Astrocyte of the cerebellum (primary cell): ENCODE measurements at places on chromosomes 11 and 22.

DNA sequence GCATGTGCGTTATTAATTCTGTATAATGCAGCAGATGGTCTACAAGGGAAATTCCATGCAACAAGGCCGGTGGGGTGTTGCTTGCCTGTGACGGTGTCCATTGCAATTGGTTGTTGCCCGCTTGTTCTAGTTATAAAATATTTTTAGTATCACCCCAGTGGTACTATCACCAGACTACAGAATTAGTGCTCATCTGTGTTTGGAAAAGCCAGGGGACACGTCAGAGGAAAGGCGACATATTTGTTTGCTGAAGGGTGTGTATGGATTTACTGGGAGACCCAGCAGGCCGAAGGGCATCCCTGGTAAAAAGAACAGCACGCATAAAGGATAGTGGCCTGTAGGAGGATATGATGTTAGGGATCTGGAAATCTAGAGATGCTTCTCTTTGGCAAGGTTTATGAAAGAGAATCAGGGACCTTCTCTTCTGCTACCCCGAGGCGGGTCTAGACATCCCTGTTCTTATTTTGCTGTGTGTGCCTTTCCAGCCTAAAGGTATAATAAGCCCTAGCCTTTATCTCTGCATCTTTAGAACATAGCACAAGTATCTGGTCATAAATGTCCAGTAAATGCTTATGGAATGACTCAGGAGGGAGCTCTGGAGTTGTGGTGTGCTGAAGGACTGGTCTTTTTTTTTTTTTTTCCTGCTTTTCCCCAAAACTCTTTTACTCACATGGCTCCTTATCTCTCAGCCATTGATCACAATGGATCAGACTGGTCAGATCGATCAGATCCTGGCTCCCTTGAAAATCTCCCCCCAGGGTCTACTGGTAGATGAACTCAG lies 90.9 kb downstream of the LDLRAD3 start:
- DNase-seq, result peak; percentile 48

DNA sequence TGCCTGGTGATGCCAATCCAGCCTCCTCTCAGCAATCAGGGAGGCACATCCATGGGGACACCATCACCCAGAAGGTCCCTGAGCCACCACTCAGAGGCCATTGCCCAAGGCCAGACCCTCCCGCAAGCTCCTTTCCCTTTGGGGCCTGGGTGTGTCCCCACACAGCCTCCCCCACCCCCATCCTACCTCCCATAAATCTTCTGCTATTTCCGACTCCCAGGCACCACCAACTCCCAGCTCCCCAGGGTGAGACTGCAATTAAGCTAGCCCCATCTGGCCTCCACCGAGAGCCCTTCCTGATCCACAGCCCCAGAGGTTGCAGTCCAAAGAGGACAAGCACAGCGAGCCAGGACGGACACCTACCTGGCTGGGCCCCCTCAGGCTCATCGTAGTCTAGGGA lies 6.3 kb downstream of the ARHGAP1 start:
- DNase-seq, result no peak

DNA sequence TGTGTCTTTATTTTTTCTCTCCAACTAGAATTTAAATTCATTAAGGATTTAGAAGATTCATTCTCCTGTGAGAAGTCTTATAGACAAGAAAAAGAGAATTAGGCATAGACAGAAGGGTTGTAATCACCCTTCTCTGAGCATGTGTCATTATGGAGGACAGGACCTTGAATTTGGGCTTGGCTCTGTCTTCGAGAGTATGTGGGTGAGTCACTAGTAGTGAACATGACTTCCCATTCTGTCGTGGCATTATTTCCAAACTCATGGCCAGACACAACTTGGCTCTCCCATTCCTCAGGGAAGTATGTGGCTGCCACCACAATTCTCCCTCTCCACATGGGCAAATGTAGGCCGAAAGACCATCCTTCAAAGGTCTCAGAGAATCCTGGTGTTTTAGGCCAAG lies 14.3 kb upstream of the ANKK1 start:
- DNase-seq, result no peak

GRCh38 chr11:111913997-111914396 lies 1.5 kb downstream of the HSPB2 start:
- no peak for DNase-seq

DNA sequence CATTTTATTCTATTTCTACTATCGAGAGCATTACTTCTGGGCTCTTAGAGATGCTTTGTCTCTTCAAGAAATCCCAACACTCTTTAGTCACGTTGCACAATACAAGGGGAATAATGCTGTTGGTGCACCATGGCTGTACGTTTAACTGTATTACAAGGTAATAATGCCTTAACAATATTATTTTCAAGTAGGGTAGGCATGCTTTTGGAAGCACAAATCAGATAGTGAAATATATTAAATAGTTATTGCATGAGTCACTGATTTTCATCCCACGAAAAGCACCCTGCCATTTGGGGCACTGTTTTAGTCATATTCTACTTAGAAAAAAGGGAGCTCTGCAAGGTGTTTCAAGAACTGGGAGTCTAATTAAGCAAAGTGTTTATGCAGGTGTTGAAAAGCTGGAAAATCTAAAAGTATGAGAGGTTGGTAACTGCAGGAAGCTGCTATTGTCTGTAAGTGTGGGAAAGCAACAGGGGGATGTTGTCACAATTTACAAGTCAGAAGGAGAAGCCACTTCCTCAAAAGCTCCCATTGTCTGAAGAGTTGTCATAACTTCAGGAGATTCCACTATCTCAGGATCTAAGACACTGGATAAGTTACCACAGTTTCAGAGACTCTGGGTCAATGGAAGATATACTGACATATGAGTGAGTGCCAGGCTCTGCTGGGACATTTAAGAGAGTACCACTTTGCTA lies 218.2 kb downstream of the JRKL start:
- no peak for DNase-seq

DNA sequence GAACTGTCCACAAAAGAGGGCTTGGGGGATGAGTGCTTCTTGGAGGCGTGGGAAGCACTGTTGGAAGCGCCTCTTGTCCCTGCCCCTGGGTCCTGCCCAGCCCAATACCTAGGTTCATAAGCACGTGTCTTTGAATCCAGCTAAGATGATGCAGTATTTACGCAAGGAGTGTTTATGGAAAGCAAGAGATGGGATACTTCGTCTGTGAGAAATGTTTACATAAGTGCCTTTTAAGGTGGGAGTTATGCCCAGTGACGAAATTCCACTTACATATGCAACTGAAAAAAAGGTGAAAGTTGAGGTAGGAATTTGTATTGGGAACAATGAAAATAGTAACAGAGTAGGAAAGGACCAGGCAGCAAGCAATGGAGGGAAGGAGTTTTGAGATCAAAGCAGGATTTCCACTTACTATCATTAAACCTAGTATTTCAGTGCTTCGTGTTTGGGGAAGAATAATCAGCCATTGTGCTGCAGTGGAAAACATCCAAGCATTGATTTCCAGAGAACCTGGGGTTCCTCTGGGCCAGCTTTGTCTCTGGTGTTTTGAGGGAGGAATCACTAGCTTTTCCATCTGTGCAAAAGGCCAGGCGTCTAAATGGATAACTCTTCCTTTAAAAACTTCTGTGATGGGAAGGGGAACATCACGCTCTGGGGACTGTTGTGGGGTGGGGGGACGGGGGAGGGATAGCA lies 115.3 kb upstream of the TTC12 start:
- no peak for DNase-seq

- DNase-seq, result no peak
These were observed 268.2 kb downstream of the FAM181B start for GRCh38 chr11:82465481-82465880.

- DNase-seq, result no peak
These were observed 187.4 kb downstream of the MN1 start for GRCh38 chr22:27614006-27614649.

GRCh38 chr11:46099963-46100316 lies 21.3 kb downstream of the PHF21A start:
- no peak for DNase-seq

DNA sequence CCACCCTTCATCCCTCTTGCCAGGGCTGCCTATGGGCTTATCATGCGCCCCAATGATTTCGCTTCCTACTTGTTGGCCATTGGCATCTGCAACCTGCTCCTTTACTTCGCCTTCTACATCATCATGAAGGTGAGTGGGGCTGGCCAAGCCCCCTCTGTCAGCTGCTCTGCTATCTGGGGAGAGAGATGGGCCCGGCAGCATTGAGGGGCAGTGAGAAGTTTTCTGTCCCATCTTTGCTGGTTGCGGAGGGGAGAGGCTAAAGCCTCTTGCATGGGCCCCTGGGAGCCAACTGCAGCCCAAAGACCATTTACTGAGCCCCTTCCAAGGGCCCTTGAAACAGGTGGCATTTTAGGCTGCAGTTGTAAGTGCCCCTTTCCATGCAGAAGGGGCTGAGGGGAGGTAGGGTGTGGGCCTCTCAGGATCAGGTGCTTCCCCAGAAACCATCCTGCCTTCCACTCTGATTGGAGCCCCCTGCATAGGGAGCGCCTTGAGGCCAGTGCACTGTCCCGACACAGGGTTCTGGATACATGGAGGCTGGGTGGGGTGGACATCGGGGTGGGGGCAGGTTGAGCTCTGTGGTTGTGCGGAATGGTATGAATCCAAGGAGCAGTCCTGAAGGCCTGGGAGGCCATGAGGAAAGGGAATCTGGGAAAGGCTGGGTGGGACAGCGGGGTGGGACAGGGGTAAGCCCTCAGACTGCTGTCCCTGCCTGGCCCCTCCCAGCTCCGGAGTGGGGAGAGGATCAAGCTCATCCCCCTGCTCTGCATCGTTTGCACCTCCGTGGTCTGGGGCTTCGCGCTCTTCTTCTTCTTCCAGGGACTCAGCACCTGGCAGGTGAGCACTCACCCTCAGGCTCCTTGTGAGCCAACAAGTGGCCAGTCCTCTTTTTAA lies 5.8 kb upstream of the TAGLN start:
- no peak for DNase-seq

- DNase-seq, result no peak
These were observed 35.1 kb upstream of the CUL5 start for GRCh38 chr11:107973641-107974040.

- DNase-seq, result peak; percentile 31
These were observed 69.5 kb downstream of the ARHGAP42 start for GRCh38 chr11:100756559-100756958.

- no peak for DNase-seq
These were observed 3.5 kb downstream of the BAIAP2L2 start for GRCh38 chr22:38106814-38107578.

GRCh38 chr11:113091481-113091780 lies 130.2 kb downstream of the NCAM1 start:
- no peak for DNase-seq

- no peak for DNase-seq
These were observed 467.6 kb downstream of the NTM start for GRCh38 chr11:131838016-131838415.

DNA sequence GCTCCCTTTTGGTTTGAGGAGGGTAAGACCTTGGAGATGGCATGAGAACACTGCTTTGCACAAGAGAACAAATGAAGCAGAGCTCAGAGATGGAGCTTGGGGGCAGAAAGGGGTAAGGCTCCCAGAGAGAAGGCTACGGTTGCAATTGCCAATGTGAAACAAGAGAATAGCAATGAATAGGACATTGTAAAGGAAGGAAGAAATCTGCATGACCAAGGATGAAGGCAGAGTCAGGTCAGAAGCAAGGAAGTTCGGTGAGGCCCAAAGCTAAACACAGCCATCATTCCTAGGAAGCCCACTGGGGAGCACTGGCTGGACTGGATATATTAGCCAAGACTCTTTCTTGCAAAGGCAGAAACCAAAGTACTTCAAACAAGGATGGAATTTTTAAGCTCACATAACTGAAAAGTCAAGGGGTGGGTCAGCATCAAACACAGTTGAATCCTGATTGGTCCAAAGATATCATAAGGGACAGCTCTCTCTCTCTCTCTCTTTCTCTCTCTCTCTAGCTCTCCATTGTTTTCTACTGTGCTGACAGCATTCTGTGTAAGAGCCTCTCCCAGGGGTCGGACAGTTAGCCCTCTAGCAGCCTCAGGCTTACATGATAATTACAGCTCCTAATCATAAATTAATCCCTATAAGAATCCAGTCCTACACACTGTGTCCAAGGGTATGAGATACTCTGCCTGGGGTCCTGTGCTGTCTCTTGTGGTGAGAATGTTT lies 484.3 kb downstream of the SOX6 start:
- no peak for DNase-seq

DNA sequence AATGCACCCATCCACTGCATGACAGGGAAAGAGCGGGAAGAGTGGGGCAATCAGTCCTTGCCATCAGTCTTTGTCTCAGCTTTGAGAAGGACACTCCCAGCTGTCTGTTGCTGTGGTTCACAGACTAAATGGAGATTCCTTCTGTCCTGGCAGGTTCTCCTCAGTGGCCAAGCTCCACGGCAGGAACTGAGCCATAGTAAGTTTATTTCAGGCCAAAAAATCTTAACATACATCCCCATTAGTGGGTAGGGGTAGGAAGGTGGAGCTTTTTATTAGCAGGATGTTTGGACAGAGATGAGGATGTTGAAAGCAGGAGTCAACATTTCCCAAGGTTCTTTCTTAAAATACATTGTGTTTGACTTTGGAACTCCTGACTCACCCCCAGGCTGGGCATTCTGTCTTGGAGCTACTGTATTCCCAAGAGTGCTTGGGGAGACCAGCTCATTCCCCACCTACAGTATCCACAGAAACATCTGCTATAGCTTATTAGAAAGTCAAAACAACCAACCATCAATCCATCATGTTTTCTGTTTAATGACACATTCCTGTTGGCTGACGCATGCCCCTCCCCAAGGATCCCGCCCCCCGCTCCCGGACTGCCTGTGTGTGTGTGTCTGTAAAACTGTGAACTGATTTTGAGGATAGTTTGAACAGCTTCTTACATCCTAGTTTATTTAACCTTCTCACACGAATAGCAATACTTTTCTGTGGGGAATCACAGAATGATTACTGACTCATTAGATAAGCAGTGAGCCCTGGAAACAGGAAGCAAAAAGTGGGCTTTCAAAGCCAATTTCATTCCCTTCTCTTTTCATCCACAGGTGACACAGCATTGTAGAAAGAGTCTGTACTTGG lies 109.5 kb downstream of the CCDC81 start:
- DNase-seq, result peak; percentile 90

- no peak for DNase-seq
These were observed 4.3 kb downstream of the SCUBE1 start for GRCh38 chr22:43338766-43339345.

GRCh38 chr11:111871693-111872161 lies 346 bp upstream of the ALG9 start:
- DNase-seq, result no peak

DNA sequence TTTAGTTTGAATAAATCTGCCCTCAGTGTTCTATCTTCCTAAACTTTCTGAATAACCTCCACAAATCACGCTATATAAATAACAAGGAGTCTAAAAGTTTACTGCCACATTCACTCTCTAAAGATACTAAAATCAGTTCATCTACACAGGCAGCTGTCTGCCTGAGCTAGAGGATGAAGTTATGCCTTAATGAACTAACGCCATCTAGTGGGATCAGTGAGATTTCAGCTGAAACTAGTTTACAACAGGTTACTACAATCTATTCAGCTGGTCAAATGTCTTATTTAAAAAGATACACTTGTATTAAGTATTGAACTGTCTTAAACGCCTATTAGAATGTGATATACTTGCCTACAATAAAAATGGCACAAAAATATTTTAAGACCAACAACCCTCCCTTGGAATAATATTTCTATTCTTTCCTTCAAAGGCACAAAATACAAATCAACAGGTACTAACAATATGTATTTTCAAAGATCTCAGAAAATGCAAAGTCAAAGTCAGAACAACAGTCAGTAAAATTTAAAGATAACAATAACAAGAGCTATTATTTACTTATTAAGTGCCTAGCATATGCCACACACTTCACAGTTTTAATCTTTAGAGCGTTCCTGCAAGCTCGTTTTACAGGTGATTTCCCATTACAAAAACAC lies 84.1 kb downstream of the LARGE2 start:
- DNase-seq, result peak; percentile 67
